ENCODE measurements at places on chromosomes 1 and 21.

- no peak for DNase-seq
Observed at GRCh38 chr1:25952841-25953401, 44.9 kb downstream of the PAFAH2 start.

GRCh38 chr21:23488245-23488644 lies 2119.0 kb downstream of the MRPL39 start:
- no peak for DNase-seq

DNA sequence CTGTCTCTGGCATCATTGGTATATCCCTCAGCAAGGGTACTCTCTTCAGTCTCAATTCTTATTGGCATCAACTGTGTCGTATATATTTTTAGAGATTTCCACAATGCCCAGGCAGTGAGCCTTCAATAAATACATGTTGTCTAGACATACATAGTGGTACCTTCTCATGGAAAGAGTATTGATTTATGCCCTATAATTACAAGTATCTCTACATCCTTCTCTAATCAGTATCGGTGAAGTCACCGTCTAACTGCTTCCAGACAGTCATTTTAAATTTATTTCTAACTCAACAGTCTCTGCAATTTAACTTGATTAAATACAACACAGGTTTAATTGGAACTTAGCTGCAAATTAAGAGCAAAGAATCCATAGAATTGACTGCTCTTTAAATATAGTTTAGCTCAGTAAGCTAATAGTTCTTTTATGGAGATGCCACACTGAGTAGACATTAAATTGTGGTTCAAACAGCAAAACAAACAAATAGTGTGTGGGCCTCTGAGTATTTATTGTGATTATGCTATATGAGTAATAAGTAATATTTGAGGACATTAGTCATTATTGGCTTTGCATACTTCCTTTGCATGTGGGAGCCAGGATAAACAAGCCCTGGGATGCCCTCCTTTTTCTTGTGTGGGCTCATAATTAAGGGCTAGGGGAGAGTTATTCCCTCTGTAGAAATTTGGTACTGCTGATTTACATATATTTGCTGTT lies 126.9 kb upstream of the DUSP10 start:
- DNase-seq = peak; percentile 76

- DNase-seq = peak; percentile 45
Observed at GRCh38 chr1:105793536-105794146, 1262.8 kb upstream of the PRMT6 start.

GRCh38 chr1:174194461-174194860 lies 35.1 kb downstream of the RABGAP1L start:
- DNase-seq = no peak

- DNase-seq = peak; percentile 68
Observed at GRCh38 chr1:9289090-9289534, 3.6 kb upstream of the SPSB1 start.
